Mesendoderm (in vitro differentiated cells): ENCODE measurements at places on chromosomes 5 and 9.

GRCh38 chr9:123391946-123392345 is 35.9 kb downstream of the CRB2 start:
- no peaks in the 10 kb centered on the region for H3K27me3 ChIP-seq
- no peaks in the 10 kb centered on the region for H3K36me3 ChIP-seq
- no peak for DNase-seq
- H3K27ac ChIP-seq = no peak overlapping the region
- H3K4me3 ChIP-seq = no peak overlapping the region

DNA sequence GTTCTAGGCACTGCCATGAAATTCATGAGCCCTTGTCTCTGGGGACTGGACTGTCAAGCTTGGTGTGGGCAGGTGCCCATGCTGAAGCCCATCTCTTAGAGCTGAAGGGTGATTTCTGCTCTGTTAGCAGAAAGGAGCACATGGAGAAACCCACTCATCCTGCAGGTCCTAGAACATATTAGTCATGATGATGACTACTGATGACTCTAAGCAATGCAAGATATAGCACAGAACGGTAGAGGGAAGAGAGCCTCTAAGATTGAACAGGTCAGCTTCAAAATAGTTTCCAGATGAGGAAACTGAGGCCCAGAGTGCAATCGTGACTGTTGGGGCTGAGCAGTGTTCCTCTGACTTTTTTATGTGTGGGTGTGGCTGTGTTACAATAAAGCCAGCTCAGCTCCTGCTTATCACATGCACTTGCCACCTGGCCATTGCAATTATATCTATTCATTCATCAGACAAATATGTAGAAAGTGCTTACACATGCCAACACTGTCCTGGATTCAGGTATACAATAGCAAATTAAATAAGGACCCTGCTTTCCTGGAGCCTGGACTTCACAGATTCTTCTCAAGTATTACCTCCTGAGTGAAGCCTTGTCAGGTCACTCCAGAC is 140.2 kb upstream of the BRINP1 start:
- DNase-seq = no peak
- H3K4me3 ChIP-seq = no peak overlapping the region
- no peak overlapping the region for H3K27ac ChIP-seq
- H3K4me1 ChIP-seq = no peaks in the 10 kb centered on the region
- H3K27me3 ChIP-seq = no peaks in the 10 kb centered on the region
- H3K36me3 ChIP-seq = no peaks in the 10 kb centered on the region

DNA sequence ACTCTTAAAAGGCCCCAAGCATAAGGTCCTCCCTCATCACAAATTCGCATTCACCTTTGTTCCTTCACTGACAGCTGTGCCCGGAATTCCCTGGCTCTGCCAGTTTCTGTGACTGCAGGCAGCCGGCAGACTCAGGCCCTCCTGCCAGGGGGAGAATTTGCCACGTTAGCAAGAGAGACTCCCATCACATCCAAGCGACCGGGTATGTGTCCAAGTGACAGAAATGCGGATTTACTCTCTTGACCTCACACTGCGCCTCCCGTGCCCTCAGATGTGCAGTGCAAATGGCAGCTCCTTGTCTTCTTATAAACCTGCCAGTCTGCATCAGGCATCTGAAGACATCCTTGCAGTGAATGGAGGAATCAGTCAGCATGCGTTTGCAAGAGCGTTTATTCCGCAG is 187.1 kb upstream of the WWC1 start:
- H3K27ac ChIP-seq = no peak overlapping the region
- no peak overlapping the region for H3K4me3 ChIP-seq
- no peak for DNase-seq
- H3K27me3 ChIP-seq = no peaks in the 10 kb centered on the region
- H3K36me3 ChIP-seq = no peaks in the 10 kb centered on the region

- no peak overlapping the region for H3K4me3 ChIP-seq
- no peak for DNase-seq
- H3K27me3 ChIP-seq = no peaks in the 10 kb centered on the region
- no peak overlapping the region for H3K27ac ChIP-seq
Observed at GRCh38 chr9:31808766-31809165, 575.7 kb upstream of the ACO1 start.

- no peak for DNase-seq
- no peak overlapping the region for H3K4me3 ChIP-seq
- H3K27ac ChIP-seq = no peak overlapping the region
- no peaks in the 10 kb centered on the region for H3K36me3 ChIP-seq
- H3K27me3 ChIP-seq = no peaks in the 10 kb centered on the region
- no peaks in the 10 kb centered on the region for H3K4me1 ChIP-seq
Observed at GRCh38 chr5:67257077-67257476, 60.5 kb upstream of the CD180 start.
